ENCODE measurements at places on chromosomes 11 and 22.
A peak's percentile ranks its signal among the peaks of the same experiment; 100 is the strongest.

DNA sequence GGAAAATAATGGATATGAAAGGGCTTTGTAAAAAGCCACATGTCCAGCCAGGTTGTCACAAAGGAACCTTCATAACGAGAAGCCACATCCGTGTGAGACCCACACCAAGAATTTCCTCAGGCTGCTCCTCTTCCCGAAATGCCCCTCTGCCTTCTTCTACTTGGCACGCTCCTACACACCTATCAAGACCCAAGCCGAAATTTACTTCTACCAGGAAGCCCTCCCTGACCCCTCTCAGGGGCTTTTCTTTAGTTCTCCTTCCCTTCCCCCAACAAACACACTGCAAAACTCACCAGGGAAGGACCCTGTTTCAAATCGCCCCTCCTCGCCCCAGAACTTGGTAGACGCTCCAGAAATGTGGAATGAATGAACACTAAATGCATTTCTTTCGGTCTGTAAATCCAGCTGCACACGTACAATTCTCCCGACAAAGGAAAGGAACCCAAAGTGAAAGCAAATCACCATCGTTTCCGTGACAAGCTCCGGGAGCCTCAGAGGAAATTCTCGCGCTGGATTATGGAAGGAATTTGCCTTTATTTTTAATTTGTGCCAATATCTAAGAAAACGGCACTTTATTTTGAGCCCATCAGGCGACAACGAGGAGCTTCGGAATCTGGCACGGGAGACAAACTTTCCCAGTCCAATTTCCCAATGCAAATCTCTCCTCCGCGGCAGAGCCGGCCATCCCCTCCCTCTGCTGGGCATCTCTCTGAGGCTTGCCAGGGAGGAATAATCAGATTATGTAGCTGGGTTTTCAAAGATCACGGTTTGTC is 13.2 kb upstream of the SHISAL1 start:
- DNase-seq: peak; percentile 56

DNA sequence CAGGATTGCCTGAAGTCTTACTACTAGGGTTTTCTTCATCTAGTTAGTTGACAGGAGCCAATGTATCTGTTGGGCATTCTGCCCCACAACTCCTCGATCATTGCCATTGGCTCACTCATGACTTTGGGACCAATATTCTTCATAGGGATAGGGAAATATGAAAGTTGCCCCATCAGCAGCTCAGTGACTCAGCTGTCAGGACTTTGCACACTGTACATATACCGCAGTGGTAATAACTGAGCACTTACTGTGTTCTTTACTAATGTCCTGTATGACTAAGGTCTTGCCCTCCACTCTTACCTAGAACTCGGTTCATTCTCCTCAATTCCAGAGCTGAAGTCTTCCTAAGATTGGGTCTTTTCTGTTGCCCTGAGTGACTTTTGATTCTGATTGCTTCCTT is 46.8 kb upstream of the PGR start:
- no peak for DNase-seq

DNA sequence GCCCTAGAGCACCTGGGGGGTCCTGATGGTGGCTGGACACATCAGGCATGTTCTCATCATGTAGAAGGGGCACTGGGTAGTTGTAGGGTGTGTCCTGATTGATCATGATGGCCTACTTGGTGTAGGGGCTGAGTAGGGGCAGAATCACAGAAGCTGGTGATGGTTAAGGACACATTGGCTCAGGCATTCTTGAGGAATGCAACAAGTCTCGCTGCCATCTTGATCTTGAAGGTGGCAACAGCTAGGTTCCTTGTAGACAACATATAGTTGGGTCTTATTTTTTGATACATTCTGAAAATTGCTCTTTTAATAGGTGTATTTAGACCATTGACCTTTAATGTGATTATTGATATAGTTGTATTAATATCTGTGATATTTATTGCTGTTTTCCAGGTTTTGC is 28.1 kb downstream of the PPP6R3 start:
- no peak for DNase-seq

DNA sequence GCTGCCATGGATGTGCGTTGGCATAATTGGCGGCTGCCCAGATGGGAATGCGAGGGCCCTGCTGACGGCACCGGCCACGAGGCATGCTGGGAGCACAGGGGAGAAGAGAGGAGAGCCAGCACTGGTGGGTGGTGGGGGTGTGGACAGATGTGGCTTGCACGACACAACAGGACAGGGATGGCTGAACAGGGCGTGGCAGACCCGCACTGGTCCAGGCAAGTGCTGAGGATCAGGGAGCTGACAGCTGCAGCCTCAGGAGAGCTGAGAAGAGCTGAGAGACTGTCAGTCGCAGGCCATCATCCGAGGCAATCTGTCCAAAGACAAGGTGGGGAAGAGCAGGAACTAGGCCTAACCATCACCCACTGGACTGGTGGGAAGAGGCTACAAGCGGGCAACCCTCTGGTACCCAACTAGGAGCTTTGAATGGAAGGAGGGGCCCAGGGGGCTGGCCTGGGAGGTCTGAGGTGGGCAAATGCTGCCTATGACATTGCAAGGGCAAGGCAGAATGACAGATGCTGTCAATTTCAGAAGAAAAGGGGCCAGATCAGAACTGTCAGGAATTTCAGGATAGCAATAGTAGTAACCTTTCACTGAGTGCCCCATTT is 2.4 kb downstream of the GNB1L start:
- no peak for DNase-seq
